RCC 7860 (cell line): ENCODE measurements at places on chromosomes 1 and 21.
A peak's percentile ranks its signal among the peaks of the same experiment; 100 is the strongest.

DNA sequence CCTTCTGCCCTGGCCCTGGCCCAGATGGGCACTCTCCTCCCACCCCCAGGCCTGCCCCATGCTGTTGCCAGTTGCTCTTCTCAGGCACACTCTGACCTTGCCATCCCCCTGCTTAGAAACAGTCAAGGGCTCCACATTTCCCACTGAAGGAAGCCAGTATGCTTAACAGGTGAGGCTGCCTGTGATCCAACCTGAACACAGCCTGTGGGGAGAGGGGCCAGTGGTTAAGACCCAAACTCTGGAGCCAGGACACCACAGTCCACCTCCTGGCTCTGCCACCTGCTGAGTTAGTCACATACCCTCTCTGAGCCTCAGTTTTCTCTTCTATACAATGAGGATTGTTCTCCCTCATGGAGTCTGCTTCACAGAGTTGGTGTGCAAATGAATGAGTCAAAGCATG, 526.9 kb downstream of the MATN1 start:
- no peak for DNase-seq

GRCh38 chr1:201180901-201181300, 9.7 kb upstream of the IGFN1 start:
- DNase-seq = no peak

DNA sequence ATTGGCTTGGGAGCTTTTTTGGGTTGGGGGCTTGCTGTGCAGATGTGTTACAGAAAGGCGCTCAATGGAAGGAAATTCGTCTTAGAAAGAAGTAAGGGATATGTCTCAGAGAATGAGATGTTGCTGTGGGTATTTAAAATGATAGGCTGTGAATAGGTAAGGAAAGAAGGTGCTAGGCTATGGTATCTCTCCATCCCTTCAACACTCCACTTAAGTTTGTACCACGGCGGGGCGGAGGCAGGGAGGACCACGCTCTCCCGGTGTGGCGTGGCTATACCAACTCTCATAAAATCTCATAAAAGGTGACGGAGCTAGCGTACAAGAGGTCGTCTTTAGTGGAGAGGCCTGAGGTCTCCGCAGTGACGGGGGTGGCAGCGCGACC, 305 bp upstream of the RPS6KC1 start:
- DNase-seq = no peak

GRCh38 chr21:15240848-15241247, 176.0 kb upstream of the NRIP1 start:
- DNase-seq = no peak

DNA sequence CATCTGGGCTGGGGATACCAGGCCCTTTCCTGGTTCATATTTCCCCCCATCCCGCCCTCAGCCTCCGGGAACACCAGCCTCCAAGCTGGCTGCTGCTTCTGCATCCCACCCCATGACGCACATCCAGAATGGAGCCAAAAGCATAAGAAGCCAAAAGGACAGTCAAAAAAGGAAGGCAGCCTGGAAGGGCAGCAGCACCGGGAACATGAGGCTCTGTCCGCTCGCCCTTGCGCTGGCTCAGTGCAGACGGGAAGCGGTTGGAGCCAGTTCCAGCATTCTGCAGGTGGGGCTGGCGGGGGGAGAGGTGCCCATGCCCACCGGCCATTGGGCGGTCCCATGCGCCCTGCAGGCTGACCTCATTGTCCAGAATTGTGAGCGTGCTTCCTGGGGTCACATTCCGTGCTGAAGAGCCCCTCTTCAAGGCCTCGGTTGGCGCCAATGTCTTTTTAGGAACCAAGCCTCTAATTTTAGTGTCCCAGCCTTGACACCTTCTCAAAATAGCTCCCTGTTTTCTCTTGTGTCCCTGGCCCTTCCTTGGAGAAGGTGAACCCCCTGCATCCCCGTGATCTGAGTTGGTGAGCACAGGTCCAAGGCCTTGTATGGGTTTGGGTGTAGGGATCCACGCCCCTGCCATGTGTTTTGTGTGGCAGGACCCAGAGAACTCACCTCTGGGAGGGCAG, 28.4 kb upstream of the NPPB start:
- no peak for DNase-seq

DNA sequence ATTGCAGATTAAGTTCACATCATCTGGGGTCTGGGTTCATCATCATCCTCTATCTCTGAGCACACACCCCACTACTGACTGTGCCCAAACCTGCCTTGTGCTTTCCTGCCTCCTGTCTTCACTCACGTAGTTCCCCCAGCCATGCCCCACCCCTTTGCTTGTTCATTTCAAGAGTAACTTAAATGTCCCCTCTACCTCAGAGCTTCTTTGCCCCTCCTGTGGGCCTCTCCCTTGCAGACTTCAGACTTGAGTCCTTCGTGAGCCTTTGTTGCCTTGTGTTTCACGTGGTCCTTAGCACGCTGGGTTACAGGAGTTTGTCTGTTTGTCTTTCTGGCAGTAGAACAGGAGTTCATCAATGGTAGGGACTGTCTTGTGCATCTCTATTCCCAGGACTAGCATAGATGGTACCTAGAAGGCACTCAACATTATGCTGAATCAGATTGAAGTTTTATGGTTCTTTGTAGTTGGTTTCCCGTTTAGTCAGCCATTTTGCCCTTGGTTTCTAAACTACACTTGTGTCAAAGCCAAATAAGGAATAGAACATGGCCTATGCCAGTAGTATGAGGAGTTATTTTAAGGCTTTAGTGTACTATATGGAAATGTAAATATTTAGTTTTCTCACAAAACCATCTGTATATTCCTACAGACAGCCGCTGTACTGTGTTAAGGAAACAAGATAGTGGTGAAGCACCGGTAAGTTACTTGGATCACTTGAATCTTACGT, 86.2 kb downstream of the TTC3 start:
- no peak for DNase-seq

GRCh38 chr1:89719502-89720306, 86.8 kb downstream of the LRRC8C start:
- no peak for DNase-seq

DNA sequence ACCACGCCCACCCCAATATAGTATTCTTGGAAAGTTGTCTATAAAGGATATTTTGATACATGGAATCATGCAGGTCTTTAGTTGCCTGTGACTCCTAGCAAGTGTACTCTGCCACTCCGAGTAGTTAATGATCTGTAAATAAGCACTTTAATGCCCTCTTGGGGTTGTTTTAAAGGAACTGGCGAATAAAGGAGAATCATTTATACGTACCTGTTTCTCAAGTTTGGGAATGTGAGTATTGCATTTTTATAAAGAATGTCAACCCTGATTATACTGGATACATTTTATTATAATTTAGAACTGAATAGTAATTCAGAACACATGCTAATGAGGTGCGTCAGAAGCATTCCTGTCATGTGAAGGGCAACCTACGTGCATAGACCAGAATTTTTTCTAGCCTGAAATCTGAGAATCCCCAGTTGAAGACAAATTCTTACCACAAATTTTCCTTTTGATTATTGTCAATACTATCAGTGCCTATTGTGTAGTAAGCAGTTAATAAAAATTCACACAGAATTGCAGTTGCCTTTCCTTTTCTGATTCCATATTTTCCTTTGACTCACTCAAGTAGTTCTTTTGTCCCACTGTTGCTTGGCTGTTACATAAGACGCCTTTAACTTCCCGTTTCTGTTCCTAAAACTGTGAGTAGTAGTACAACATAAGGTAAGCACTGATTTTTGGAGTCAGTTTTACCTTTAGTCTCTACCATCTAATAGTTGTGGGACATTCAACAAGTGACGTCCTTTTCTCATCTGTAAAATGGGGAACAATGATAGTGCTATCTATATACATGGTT, 5.1 kb downstream of the AHCYL1 start:
- DNase-seq = no peak

DNA sequence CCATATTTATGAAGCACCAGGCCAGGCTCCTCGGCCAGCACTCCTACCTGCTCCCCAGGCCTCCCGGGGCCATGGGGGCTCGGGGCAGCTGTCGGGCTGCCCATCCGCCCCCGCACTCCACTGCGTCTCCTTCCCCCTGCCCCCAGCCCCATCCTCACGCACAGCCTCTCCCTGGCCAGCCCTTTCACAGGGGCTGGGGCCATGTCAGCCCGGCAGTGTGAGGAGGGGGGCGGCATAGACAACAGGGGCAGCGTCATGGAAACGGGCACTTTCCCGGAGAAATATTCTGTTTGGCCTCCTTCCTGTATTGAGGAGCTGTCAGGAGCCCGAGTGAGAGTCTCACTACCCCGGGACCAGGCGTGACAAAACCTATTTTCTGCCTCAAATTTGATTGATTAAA, 87.3 kb downstream of the CASZ1 start:
- no peak for DNase-seq

- DNase-seq = no peak
Measured at GRCh38 chr1:114618606-114619005, 37.2 kb upstream of the BCAS2 start.

DNA sequence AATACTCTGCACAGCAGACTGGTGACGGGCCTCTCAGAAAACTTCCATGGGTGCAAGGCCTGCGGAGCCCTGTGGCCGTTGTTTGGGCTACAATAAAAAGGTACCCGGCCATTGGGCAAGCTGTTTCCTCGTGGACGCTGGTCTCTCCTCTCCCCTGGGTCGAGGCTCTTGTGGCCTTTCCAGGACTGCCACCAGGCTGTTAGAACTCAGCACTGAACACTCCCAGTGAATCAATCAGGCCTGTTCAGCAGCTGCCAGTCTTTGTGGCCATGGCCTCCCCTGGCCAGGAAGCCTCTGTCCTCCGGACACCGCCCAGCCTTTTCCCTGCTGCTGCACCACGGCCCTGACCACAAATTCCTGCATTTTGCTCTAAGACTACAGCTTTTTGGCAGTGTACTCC, 33.0 kb upstream of the ACTRT2 start:
- DNase-seq = no peak

- peak; percentile 36 for DNase-seq
Measured at GRCh38 chr1:24501371-24502064, 1.1 kb upstream of the RCAN3 start.

- no peak for DNase-seq
Measured at GRCh38 chr21:16568244-16568643, 838.5 kb downstream of the USP25 start.

GRCh38 chr1:78141531-78142231, 95.9 kb downstream of the GIPC2 start:
- DNase-seq = no peak

- no peak for DNase-seq
Measured at GRCh38 chr1:64811131-64811530, 66.3 kb downstream of the RAVER2 start.

DNA sequence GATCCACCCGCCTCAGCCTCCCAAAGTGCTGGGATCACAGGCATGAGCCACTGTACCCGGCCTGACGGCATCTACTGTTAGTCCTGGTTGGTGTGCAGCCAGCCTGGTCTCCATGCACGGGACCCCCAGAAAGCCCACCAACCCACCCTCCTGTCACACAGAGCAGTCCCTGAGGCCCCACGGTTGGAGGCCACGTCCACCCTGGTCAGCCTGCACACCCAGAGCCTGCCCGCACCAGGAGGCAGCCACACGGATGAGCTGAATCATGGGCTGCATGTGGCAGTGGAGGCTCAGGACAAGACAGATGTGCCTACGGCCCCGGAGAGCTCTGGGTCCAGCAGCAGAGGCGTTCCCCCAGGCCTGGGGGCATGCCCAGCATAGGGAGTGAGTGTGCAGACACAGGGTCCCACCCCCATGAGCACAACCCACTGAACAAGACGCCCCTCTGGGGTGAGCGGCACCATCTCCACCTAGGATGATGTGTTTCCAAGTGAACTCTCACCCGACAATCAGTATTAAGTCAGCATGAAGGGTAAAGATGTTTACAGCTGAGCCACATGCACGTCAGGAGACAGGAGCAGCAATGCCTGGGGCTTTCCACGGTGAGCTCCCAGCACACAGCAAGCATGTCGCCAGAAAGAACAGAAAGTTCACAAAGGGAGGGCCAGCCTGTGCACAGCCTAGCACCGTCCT, 102.1 kb downstream of the WDR4 start:
- no peak for DNase-seq

- no peak for DNase-seq
Measured at GRCh38 chr1:58363585-58363984, 182.9 kb downstream of the OMA1 start.

- DNase-seq = peak; percentile 76
Measured at GRCh38 chr1:1833916-1834325, 55.7 kb upstream of the NADK start.

DNA sequence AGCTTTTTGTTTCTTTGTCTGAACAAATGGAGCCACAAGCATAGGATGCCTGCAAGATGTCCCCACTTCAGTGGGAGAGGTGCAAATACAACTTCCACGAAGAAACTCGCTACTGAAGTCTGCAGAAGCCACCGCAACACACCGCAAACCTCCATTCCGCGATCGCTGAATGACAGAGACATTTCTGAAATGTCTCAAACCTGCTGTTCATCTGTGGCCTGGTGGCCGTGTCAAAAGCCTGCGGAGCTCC, 1.0 kb downstream of the TP53BP2 start:
- DNase-seq = no peak
